ENCODE measurements at places on chromosomes 7 and 10. TPM values are rescaled to one million over a fixed set of nuclear protein-coding genes. Genes with fewer than 3 reads are reported as not detected.

DNA sequence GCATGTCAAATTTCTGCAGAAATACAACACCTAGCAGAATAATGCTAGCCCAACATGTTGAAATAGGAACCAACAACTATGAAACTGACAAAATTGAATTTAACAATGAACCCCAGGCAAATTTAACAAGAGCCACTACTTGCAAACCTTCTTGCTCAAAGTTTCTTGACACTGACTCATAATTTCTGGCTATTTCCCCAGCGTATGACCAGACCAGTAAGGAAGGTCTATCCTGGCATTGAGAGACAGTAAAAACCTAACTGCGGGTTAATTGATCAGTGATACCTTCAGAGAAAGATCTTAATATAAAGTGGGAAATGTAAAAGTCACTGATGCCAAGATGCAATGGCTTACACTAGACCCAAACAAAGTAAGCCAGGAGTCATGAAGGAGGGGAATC is 510.1 kb downstream of the ARL4A start:
- DNase-seq = no peak
- H3K4me3 ChIP-seq = no peak overlapping the region
- H3K4me1 ChIP-seq = no peaks in the 10 kb centered on the region

DNA sequence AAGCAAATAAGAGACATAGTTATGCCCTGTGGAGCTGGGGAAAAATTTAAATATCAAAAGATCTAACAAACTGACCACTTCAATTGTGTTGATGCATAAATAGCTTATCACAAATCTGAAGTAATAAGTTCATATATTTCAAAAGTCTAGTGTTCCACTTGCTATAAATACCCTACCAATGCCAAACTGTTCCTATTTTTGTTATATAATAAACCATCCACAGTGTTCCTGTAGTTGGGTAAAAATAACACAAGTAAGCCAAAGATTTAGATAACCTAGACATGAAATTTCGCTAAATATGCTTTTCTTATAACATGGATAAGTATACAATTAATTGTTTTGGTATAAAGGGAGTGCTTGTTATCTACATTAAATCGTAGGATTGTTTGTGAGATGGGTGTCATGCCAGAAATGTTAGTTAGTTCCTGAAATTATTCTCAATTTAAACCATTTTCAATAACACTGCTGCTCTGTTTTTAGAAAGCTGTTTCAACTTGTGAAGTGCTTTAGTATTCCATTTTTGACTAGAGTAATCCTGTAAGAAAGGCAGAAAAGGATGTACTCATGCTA is 85.5 kb downstream of the CACNA2D1 start:
- no peak overlapping the region for H3K4me3 ChIP-seq
- DNase-seq = no peak
- H3K36me3 ChIP-seq = no peaks in the 10 kb centered on the region
- H3K27me3 ChIP-seq = no peaks in the 10 kb centered on the region

- no peak for DNase-seq
- no peak overlapping the region for H3K4me3 ChIP-seq
- H3K27ac ChIP-seq = no peak overlapping the region
- no peaks in the 10 kb centered on the region for H3K27me3 ChIP-seq
- no peaks in the 10 kb centered on the region for H3K36me3 ChIP-seq
These were observed 26.7 kb downstream of the EBF3 start for GRCh38 chr10:129937351-129937751.

DNA sequence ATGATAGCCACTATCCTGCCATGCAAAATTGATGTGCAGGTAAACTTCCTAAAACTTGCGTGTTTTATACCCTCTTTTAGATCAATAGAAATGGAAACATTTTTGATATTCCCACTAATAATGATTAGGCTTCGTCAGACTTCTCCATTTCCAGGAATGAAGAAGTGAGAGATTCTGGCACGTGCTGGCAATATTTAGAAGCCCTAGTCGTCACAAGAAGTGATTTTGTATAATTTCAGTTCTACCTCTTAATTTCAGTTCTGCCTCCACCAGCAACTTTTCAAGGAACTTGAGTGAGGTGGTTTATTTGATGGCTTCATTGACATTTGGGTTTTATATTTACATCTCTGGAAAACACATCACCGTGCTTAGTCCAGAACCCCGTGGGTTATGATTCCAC is 61.9 kb downstream of the MRC1 start:
- H3K36me3 ChIP-seq = no peaks in the 10 kb centered on the region
- H3K27me3 ChIP-seq = no peaks in the 10 kb centered on the region
- no peak overlapping the region for H3K27ac ChIP-seq
- no peak overlapping the region for H3K4me3 ChIP-seq
- H3K4me1 ChIP-seq = no peaks in the 10 kb centered on the region
- no peak for DNase-seq

DNA sequence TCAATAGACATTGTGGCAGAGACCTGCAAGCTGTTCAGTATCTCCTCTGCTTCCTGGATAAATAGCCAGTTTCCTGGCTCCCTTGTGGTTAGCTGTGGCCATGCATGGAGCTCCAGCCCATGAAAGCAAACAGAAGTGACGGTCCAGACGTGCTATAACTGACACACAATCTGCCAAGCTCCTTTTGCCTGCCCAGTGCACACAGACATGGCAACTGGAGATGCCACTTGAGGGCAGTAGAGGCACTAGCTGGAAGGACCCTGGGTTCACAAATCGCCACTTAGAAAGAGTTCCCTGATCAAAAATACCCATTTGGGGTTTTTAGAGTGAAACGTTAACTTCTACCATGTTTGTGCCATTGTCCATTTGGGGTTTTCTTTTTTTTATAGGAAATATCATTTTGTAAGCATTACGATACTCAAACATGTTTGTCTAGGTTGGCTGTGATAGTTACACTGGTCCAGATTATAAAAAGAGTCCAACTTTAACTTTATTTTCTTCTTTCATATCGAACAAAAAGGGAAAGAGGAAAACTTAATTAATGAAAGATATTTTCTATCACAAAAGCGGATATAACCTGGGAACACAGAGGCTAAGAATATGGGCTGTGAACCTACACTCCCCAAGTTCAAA is 31.3 kb downstream of the KIN start:
- peaks cover 74% of the 10 kb centered on the region for H3K36me3 ChIP-seq
- no peak overlapping the region for H3K4me3 ChIP-seq
- no peaks in the 10 kb centered on the region for H3K4me1 ChIP-seq
- peak; percentile 46 for DNase-seq
- no peaks in the 10 kb centered on the region for H3K27me3 ChIP-seq

- H3K4me1 ChIP-seq = peaks cover 14% of the 10 kb centered on the region
- no peaks in the 10 kb centered on the region for H3K36me3 ChIP-seq
- H3K27ac ChIP-seq = no peak overlapping the region
These were observed 13.1 kb downstream of the CNPY1 start for GRCh38 chr7:155533120-155533826.

DNA sequence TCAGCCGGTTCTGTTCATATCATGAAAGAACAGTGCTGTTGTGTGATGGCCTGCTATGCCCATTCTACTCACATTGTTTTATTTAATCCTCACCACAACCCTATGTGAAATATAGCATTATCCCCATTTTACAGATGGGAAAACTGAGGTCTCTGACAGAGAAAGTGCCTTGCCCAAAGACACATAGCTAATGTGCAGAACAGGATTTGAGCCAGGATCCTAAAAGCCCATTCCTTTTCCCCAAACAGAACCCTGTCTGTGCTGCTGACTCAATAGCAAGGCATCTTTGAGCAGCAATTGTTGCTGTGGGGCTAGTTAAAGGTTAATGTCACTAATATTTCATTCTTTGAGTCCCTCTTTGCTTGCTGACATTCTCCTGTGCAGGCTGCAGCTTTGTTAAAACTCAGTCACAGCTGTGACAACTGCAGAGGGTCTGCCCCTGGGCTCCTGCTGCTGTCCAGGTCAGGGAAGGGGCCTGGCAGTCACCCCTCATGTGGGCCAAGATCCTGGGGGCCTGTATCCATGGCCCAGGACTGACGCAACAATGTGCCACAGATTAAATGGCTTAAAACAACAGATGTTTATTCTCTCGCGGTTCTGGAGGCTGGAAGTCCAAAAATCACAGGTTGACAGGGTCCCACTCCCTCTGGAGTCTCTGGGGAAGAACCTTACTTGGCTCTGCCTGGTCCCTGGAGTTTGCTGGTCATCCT is 40.4 kb downstream of the AFAP1L2 start:
- no peaks in the 10 kb centered on the region for H3K36me3 ChIP-seq
- H3K4me1 ChIP-seq = peaks cover 15% of the 10 kb centered on the region
- H3K27ac ChIP-seq = no peak overlapping the region
- no peak overlapping the region for H3K4me3 ChIP-seq

- no peaks in the 10 kb centered on the region for H3K36me3 ChIP-seq
- H3K27me3 ChIP-seq = peaks cover 6% of the 10 kb centered on the region
- DNase-seq = no peak
- no peaks in the 10 kb centered on the region for H3K4me1 ChIP-seq
- H3K4me3 ChIP-seq = no peak overlapping the region
These were observed 34.0 kb upstream of the SFTPD start for GRCh38 chr10:79982861-79983260.

DNA sequence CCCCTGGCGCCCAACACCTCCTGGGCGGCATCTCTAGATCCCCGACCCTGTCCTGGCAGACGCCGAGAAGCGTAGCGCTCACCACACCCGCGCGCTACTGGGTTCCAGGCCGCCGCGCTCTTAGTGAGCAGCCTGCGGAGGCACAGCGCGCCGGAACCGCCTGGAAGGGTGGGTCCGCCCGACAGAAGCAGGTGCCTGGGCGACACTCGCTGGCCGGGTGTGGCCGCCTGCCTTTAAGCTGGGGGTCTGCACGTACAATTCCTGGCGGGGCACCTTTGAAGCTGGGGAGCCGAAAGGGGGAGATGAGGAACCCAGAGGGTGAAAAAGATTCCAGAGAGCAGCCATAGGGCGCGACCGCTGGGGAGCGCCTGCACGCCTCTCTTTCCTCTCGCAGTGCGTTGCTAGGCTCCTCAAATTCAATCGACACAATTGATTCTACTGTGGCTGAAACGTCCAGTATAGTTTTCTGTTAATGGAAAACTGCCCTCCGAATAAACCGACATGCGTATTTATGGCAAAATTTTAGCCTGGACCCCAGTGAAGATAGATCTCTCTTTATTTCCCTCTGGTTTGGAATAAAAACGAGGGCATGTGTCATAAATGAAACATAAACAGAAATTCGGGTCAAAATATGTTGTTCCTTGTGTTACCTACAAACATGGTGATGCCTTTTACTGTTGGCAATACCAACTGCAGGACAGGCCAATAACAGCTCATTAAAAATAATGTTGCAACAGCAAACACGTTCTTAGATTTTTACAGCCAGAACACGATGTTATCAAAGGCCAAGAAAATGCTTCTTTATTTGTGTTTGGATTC is 4.6 kb downstream of the HMX3 start:
- no peak overlapping the region for H3K4me3 ChIP-seq
- no peak overlapping the region for H3K27ac ChIP-seq
- H3K36me3 ChIP-seq = no peaks in the 10 kb centered on the region
- H3K27me3 ChIP-seq = peaks cover 72% of the 10 kb centered on the region

DNA sequence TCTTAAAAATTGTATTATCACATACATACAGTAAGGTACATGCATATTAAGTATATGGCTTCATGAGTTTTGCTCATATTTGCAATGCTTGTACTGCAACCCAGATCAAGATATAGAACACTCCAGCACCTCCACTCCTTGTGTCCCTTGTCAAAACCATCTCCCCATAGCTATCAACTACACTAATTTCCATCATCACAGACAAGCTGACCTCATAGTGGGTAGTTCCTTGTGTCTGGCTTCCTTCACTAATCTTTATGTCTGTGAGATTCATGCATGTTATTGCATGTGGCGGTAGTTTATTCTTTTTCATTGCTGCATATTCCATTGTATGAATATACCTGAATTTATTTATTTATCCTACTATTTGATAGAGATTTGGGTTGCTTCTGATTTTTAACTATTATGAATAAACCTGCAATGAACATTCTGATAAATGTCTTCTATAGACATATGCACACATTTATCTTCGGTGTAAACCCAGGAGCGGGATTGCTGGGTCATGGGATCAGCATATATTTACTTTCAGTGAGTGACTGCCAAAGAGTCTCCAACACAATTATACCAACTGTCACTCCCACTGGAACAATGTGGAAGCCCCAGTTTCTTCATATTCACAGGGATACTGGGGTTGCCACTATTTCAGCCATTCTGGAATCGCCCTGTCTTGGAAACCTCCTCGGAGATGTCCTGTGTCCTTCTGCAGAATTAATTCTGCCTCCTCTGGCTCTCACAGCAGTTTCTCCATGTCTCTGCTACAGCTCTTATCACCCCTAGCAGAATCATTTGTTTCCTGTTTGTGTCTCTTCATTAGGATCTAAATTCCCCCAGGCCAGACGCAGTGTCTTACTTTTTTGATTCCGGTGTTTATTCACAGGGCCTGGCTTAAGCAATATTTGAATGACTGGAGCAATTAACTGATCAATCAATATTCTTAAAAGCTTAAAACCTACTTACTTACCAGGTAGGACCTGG is 14.7 kb upstream of the ADAM12 start:
- no peaks in the 10 kb centered on the region for H3K27me3 ChIP-seq
- H3K36me3 ChIP-seq = no peaks in the 10 kb centered on the region
- no peak overlapping the region for H3K27ac ChIP-seq

- peak overlapping the region; percentile 33 for H3K27ac ChIP-seq
- DNase-seq = no peak
- H3K27me3 ChIP-seq = no peaks in the 10 kb centered on the region
- H3K4me1 ChIP-seq = peaks cover 4% of the 10 kb centered on the region
- no peaks in the 10 kb centered on the region for H3K36me3 ChIP-seq
These were observed 17.5 kb downstream of the STAG3 start for GRCh38 chr7:100195222-100195621.

- no peak for DNase-seq
- H3K27me3 ChIP-seq = no peaks in the 10 kb centered on the region
- peaks cover 2% of the 10 kb centered on the region for H3K36me3 ChIP-seq
These were observed 3.6 kb downstream of the HERPUD2 start for GRCh38 chr7:35691366-35691765.

DNA sequence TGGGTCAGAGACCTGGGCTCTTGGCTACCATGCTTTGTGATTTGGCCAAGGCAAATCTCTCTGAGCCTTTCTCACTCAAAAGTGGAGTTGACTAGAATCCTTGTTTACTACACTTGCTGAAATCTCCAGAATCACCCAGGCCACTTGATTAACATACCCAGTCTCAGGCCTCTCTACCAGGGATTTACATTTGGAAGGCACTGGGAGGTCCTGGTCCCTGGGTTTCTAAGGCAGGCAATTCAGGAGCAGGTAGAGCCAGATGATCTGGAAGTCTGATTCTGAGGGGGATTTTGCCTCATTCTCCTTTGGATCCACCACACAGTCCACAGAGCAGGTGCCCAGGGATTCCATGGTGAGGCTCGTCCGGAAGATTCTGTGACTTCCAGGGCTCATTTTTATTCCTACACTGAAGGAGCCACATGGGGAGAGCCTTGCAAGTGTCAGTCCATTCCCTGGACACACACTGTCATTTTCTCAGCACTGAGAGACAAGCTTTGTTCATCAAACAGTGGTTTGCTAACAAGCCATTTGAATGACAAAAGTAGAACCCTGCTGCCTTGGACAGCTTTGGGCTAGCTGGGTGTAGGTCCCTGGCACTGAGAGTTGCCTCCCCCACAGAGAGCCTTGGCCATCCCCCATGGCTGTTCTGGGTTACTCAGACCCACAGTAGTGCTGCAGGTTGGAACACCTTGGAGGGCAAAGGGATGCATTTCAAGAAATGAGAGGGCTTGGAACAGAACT is 74.2 kb downstream of the NOC3L start:
- H3K27me3 ChIP-seq = peaks cover 5% of the 10 kb centered on the region

The PLAU gene
- 0.12 TPM for total RNA-seq

The GPR158 gene
- total RNA-seq = not detected

The PPP1R17 gene
- total RNA-seq = not detected

The NEURL1 gene
- total RNA-seq = 1.5 TPM

The KIAA1549 gene
- 0.09 TPM for total RNA-seq
